NAMALWA (cell line): ENCODE measurements at places on chromosomes 5 and 9.

DNA sequence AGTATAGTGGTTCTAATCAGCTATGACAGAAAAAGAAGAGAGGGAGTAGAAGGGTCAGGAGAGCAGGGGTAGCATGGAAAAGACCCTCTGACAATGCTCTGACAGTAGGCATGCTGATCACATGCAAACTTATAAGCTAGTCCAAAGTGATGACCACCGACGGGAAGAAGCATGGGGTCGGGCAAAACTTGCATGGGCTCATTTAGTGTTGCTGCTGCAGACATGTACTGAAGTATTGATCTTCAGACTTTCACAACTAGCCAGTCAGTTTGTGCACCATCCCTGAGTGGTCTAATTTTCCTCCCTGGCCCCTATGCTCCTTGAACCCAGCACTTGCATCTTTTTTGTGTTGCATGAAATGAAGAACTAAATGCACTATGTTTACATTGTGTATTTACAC lies 225.4 kb downstream of the SYK start:
- no peak for DNase-seq

DNA sequence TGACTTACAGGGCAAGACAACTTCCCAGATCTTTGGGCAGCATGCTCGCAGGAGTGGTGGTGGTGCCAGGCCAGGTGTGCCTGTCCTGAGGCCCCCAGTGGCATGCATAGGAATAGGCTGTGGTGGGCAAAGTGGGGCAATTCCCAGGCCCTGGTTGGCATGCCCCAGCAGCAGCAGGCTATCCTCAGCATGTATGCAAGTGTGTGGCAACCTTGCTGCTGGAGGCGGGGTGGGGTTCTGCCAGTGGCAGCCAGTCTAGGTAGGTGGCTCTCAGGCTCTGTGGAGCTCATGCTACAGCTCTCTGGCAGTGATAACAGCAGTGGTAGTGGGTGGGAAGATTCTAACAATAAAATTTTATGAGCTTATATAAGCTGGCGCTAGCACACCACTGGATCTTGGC lies 27.7 kb upstream of the C6 start:
- DNase-seq = no peak

- no peak for DNase-seq
These were observed 107.9 kb downstream of the SPRY4 start for GRCh38 chr5:142216931-142217330.

- DNase-seq = peak; percentile 70
These were observed 141.9 kb upstream of the EFNA5 start for GRCh38 chr5:107812570-107813141.

GRCh38 chr5:122144236-122144635 lies 14.9 kb downstream of the ZNF474 start:
- DNase-seq = no peak

GRCh38 chr9:83144492-83144891 lies 81.5 kb upstream of the RASEF start:
- DNase-seq = no peak

DNA sequence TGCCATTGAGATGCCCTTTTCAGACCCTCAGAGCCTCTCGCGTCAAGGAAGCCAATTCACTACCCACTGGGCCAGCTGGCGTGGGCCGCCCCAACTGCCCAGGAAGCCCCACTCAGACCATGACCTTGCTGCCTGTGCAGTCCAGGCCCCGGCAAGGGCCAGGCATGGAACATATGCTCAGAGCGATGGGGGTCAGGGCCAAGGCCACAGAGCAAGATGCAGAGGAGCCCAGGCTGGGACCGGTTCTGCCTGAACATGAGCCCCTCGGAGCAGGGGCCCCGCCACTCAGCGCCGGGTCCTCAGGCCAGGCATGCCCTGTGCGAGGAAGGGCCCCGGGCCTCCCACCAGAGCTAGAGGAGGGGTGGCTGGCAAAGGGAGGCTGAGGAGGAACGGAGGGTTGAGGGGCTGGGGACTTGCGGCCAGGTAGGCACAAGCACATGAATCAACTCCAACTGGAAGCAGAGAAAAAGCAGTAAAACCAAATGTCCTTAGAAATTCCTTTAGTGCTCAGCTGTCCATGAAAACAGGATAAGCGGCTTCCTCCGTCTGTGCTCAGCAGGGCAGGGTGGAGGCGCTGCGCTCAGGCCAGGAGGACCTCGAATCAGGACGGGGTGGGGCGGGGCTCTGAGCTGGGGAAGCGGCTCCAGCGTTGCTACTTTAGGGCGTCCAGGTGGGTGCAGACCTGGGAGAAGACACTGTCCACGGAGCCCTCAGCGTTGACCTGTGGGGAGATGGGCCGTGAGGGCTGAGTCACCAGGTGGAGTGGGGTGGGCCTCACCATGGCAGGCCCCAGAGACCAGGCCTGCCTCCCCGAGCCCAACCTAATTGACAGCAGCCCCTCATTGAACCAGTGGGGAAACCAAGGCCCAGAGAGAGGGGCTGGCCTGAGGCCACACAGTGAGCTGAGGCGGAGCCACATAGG lies 9.9 kb downstream of the AK1 start:
- DNase-seq = no peak

DNA sequence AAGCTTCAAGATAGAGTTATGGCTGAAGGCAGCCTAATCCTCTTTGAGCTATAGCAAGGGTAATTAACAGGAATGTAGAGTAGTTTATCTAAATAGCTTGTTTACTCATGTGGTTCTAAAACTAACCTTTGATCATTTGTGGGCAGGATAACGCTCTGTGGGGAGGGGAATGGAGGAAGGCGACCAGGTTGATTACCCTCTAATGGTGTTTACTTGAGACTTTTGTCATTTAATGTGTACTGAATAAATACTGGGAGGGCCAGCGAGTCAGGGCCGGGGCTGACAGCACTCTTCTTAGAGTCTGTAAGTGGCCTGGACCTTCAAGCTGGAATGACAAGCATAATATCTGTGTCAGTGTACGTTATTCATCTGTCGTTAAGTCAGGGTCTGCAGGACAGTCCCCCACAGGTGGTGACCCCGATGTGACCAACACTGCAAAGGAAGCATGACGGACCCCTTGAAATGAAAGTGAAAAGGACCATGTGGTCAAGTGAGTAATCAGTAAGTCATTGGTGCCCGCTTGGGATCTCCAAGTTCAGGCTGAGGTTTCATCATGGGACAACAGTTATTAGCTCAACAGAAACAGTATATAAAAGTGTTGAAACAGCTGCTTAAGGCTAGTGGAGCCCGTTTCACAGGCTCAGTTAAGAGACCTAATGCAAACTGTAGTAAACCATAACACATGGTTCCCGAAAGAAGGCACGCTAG lies 162.6 kb downstream of the CPLANE1 start:
- no peak for DNase-seq

GRCh38 chr5:103562453-103563157 lies at the start of gene NUDT12:
Gene NUDT12, minus strand, starts transcription at chr5:103562789. Its CDS starts 2,541 bp downstream, at chr5:103560248.
- DNase-seq = no peak

DNA sequence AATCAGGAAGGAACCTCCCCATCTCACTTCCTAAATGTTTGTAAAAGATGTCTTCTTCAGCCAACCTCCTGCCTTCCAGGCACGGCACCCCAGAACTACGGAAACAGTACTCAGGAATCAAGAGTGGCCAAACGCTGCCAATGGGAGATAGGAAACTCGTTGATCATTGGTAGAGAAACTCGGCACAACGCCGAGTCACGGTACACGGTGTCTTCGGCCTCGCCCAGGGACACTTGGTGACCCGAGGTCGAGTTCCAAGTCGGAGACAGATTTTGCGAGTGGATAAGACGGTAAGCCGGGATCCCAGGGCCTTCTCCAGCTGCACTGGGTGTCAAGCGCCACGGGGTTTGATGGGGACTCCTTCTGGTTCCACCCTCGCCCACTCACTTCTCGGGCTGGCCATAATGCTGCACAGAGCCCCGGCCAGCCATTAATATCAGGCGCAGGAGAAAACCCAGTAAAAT lies 343 bp downstream of the KIAA0825 start:
- peak; percentile 68 for DNase-seq

DNA sequence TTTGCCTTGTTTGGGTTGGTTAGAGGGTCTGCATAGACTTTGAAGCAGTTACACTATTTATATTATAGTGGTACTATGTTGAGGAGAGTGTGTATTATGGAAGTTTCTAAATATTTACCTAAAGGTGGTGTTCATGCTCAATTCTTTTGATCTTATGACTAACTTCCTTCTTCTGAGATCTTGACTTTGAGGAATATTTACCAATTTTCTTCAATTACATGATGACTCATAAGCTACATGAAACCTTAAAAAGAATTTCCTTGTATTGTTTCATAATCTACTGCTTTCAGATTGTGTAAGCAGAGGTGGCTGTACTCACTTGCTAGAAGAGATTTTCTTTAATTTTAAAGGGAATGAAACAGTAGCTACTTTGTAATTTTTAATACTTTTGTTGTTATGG lies 276.1 kb downstream of the TAF11L14 start:
- DNase-seq = no peak

- DNase-seq = no peak
These were observed 457.5 kb downstream of the KIF4B start for GRCh38 chr5:155471027-155471426.

- no peak for DNase-seq
These were observed 63.1 kb downstream of the GNAQ start for GRCh38 chr9:77968506-77968905.

GRCh38 chr5:172492097-172492840 lies 37.9 kb upstream of the SH3PXD2B start:
- DNase-seq = no peak

GRCh38 chr5:144028058-144028457 lies 142.4 kb downstream of the YIPF5 start:
- DNase-seq = peak; percentile 24

DNA sequence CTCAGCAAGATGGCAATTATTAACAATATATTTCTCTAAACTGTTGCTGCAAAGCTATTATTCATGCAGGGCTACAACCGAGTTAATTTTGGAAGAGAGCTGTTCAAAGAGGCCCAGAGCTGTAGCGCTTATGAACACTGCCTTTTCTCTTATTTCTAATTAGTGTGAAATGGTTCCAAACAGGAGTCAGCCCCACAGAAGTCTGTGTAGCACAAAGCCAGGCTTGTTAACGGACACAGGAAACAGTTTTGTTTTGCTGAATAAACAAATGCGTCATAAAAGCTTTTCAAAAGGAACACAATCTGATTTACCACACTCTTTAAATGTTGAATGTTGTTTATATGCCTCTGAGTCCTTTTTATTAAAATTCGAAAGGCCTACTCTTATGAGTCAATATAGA lies 396.5 kb downstream of the ANXA1 start:
- DNase-seq = no peak

- no peak for DNase-seq
These were observed 779.9 kb upstream of the ACO1 start for GRCh38 chr9:31604531-31604930.

GRCh38 chr5:26674846-26675245 lies 363.5 kb downstream of the CDH9 start:
- DNase-seq = no peak

DNA sequence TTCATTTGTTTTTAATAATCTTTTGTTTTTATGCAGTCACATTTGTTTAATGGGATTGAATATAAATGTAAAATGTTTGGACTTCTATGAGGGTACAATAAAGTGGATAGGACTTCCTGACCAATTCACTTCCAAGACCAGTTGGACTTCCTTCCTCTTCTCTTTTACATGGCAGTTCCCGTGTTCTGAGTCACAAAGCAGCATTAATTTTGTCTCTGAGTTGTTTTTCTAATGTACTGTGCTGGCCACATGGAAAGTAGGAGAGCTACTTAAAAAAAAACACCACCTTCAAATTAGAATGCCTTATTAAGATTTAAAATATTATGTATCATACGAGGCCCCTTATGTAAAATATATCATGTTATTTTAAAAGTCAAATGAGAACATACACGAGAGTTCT lies 87.3 kb downstream of the CCDC171 start:
- DNase-seq = no peak

DNA sequence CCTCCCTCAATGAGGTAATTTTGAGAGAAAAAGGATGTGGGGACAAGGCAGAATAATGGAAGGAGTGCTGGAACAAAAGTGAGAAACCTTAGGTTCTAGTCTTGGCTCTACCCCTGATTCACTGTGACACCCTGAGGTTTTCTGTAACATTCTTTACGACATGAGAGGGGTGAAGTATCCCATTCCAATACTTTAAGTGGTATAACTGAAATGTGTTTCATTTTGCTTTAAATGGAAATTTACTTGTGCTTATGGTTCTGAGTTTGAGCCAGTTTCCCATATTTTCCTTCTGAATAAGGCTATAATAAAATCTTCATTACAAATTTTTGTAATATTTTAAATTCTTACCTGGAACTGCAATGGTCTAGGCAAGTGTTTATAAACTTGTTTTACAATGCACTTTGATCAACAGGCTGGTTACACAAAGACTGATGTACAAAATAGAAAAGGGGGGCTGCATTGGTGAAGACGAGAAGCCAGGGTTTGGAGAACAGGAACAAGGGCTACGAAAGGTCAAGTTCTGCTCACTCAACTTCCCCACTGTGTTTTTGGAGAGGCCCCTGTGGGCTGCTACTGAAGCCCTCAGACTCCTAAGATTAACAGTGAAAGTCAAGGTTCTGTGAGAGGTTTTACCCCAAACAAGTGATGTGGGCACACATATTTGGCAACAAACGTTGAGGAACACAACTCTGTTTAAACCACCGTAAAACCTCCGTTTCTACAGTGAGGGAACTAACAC lies 171.9 kb upstream of the ELL2 start:
- DNase-seq = no peak

DNA sequence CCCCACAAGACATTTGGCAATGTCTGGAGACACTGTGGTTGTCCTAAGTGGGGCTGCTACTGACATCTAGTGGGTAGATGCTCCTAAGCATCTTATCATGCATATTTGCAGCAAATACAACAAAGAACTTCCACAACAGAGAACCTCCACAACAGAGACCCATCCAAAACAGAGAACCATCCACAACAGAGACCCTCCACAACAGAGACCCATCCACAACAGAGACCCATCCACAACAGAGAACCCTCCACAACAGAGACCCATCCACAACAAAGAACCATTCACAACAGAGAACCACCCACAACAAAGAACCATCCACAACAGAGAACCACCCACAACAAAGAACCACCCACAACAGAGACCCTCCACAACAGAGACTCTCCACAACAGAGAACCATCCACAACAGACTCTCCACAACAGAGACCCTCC lies 32.8 kb downstream of the ARPC5L start:
- peak; percentile 90 for DNase-seq

GRCh38 chr9:33924978-33925797 lies 108.2 kb downstream of the UBE2R2 start:
- peak; percentile 76 for DNase-seq

- DNase-seq = no peak
These were observed 17.9 kb upstream of the SPIN1 start for GRCh38 chr9:88370346-88370745.
